WTC11 (cell line): ENCODE measurements at places on chromosomes 2 and 18. TPM values are rescaled to one million over a fixed set of nuclear protein-coding genes. Genes with fewer than 3 reads are reported as not detected.

DNA sequence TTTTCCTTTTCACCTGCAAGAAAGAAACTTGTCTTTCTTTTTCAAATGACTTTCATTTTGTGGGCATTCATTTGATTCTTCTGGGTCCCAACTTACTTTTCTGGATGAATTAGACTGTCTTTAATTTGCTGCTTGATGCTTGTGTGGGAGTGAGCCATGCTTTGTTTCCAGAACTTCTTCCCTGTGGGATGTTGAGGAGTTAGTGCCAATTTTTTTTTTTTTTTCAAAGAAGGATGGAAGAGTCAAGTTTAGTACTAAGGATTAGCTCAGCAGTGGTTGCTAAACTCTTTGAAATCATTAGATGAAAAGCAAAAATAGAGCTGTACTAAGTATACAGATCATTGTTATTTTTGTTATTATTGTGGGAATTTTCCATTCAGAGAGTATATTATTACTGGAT is 17.2 kb upstream of the KCTD1 start:
- DNase-seq = no peak
- H3K27ac ChIP-seq = no peak overlapping the region
- H3K4me1 ChIP-seq = peaks cover 34% of the 10 kb centered on the region
- H3K36me3 ChIP-seq = peaks cover 4% of the 10 kb centered on the region

Gene FIGN
- total RNA-seq = 19.4 to 23.8 TPM (median 23.1 TPM) in 3 replicates

- DNase-seq = peak; percentile 61
- peaks cover 18% of the 10 kb centered on the region for H3K36me3 ChIP-seq
- H3K27me3 ChIP-seq = no peaks in the 10 kb centered on the region
Measured at GRCh38 chr2:148926291-148926961, 51.4 kb downstream of the KIF5C start.

- H3K4me3 ChIP-seq = no peak overlapping the region
- no peak for DNase-seq
- no peak overlapping the region for H3K27ac ChIP-seq
- H3K36me3 ChIP-seq = no peaks in the 10 kb centered on the region
- H3K4me1 ChIP-seq = no peaks in the 10 kb centered on the region
Measured at GRCh38 chr2:190809139-190809764, 71.4 kb upstream of the GLS start.

Gene SPATA3
- not detected in 3 replicates for total RNA-seq

DNA sequence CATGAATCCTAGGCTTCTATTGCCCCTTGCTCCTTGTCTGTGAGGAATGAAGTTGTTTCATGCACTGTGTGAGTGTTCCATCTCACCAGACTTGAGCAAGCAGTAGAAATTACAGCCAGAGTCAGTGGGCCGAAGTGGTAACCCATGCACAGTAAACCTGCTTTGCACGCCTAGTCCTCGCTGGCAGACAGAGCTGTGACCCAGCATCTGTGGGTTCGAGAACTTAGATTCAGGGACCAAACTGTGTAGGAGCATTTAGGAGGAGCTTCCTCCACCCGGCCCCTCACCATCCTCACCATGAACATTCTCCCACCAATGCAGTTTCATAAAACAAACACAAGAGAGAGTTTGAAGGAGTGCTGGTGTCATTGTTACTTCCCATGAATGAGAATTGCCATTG is 21.6 kb upstream of the TEX51 start:
- no peak overlapping the region for H3K27ac ChIP-seq
- H3K36me3 ChIP-seq = peaks cover 14% of the 10 kb centered on the region
- no peak overlapping the region for H3K4me3 ChIP-seq
- peaks cover 24% of the 10 kb centered on the region for H3K4me1 ChIP-seq

DNA sequence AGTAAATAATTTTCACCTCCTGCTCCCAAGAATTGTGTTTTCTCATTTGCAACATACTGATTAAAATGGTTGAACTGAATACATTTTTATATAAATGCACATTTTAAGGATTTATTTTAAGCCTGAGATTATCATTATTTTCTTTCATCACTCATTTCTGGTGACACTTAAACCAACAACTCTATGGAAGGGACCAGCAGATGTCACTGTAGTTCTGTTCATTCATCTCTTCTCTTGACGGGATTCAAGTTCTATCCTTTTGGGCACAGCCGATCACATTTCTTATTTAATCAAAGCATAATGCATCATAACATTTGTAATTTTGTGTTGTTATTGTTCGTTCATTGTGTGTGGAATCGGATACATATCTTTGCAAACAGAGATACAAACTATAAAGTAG is 417.9 kb downstream of the HRH4 start:
- H3K27me3 ChIP-seq = no peaks in the 10 kb centered on the region
- H3K27ac ChIP-seq = no peak overlapping the region
- DNase-seq = no peak
- peaks cover 5% of the 10 kb centered on the region for H3K4me1 ChIP-seq

GRCh38 chr2:144522897-144523595 is 3.1 kb upstream of the ZEB2 start:
- no peak overlapping the region for H3K27ac ChIP-seq
- DNase-seq = peak; percentile 56
- no peaks in the 10 kb centered on the region for H3K36me3 ChIP-seq

DNA sequence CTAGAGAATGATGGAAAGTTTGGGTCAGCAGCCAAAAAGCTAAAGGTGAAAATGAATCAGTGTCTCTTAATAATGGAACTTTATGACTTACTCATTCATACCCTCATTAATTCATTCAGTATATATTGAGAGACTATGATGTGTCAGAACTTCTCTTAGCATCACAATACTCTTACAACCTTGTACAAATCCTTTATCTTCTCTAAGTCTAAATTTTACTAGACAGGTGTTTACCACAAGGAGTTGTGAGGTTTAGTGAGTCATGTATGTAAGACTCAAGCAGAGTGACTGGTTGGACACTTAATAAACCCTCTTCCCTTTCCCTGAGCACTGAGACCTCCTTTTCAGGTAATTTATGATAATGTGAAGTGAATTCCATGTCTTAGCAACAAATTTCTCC is 129.6 kb downstream of the PPP1R1C start:
- no peak overlapping the region for H3K4me3 ChIP-seq
- no peak overlapping the region for H3K27ac ChIP-seq
- peaks cover 6% of the 10 kb centered on the region for H3K4me1 ChIP-seq
- no peak for DNase-seq
- no peaks in the 10 kb centered on the region for H3K27me3 ChIP-seq

- H3K4me1 ChIP-seq = no peaks in the 10 kb centered on the region
- no peak for DNase-seq
- no peak overlapping the region for H3K4me3 ChIP-seq
- peaks cover 21% of the 10 kb centered on the region for H3K36me3 ChIP-seq
- H3K27me3 ChIP-seq = no peaks in the 10 kb centered on the region; the same call in 1 of the 2 replicates
Measured at GRCh38 chr18:47448956-47449355, 197.5 kb upstream of the SKOR2 start.

DNA sequence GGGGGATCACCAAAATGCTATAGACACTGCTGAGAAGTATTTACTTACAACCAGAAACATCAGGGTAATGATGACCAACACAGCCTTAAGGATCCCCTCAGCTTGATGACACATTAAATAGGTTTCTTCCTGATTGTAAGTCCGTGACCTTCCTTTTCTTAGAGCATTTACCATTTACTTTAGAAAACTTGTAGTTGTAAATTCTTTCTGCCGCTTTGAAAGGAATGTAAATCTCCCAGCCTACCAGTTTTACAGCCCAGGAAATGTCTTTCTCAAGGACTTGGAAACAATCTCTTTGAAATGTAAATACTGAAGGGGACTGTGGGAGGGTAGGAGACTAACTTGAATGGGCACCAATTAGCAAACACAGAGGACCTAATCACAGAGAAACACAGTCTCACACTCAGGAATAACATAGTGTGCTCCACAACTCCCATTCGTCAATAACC is 278.6 kb downstream of the DSC3 start:
- H3K4me3 ChIP-seq = peak overlapping the region; percentile 49
- DNase-seq = no peak
- peaks cover 19% of the 10 kb centered on the region for H3K36me3 ChIP-seq
- peak overlapping the region; percentile 79 for H3K27ac ChIP-seq

Gene PROKR1
- total RNA-seq = 2.6 to 4.4 TPM (median 2.8 TPM) in 3 replicates

GRCh38 chr2:238987352-238987981 is 139.6 kb downstream of the TWIST2 start:
- no peaks in the 10 kb centered on the region; the same call in 1 of the 2 replicates for H3K27me3 ChIP-seq
- H3K36me3 ChIP-seq = peaks cover 2% of the 10 kb centered on the region; the same call in 1 of the 2 replicates
- H3K4me1 ChIP-seq = peaks cover 6% of the 10 kb centered on the region

DNA sequence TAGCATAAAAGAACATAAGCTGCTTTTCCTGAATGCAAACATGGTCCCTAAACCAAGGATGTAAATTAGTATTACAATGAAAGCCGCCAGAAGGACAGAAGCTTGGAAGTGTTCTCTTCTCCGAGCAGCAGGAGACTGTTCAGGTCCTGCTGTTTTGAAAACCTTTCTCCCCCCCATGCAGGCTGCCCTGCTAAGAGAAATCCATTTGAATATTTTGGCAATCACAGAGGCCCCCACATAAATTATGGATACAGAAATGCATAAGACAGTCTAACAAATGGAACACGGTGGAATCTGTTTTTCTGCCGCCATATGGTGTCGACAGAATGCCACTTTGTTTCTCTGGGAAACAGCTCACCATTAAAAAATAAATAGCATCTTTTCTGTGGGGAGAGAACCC is 600.4 kb upstream of the KLHL29 start:
- H3K4me1 ChIP-seq = peaks cover 46% of the 10 kb centered on the region
- H3K27ac ChIP-seq = 0 out of 2 replicates have a peak overlapping the region, but pooled peaks have one; percentile 16
- no peak overlapping the region for H3K4me3 ChIP-seq
- no peak for DNase-seq
- H3K27me3 ChIP-seq = no peaks in the 10 kb centered on the region

Gene COPS9
- total RNA-seq = 140 to 142 TPM (median 141 TPM) in 3 replicates

Gene CENPA
- total RNA-seq = 37.4 to 45.6 TPM (median 40.2 TPM) in 3 replicates

- H3K27ac ChIP-seq = peak overlapping the region; percentile 58; the same call in 1 of the 2 replicates
- no peak for DNase-seq
- peaks cover 37% of the 10 kb centered on the region for H3K4me1 ChIP-seq
- H3K36me3 ChIP-seq = no peaks in the 10 kb centered on the region
- no peaks in the 10 kb centered on the region for H3K27me3 ChIP-seq
- no peak overlapping the region for H3K4me3 ChIP-seq
Measured at GRCh38 chr2:29164091-29164846, 49.1 kb downstream of the CLIP4 start.

DNA sequence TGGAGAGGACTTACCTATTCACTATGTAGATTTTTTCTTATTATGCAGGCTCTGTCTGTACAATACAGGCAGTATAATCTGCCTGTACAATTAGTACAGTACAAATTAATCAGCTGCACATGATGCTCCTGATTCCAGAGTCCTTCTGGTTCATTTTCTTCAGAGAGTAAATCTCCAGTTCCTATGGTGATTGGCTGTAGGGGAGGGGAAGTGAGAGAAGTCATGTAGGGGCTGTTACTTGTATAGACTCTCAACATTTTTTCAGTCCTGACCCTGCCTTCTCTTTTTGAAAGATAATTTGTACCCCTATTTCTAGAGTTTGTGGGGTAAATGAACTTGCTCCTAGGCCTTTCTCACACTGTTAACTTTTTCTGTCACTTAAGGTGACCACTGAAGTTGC is 54.5 kb downstream of the PTPN4 start:
- H3K27me3 ChIP-seq = no peaks in the 10 kb centered on the region
- H3K4me1 ChIP-seq = peaks cover 13% of the 10 kb centered on the region
- DNase-seq = no peak
- H3K27ac ChIP-seq = no peak overlapping the region
- H3K4me3 ChIP-seq = no peak overlapping the region

- no peaks in the 10 kb centered on the region for H3K36me3 ChIP-seq
- H3K27ac ChIP-seq = no peak overlapping the region
- no peak for DNase-seq
- no peak overlapping the region for H3K4me3 ChIP-seq
- peaks cover 3% of the 10 kb centered on the region; the same call in 1 of the 2 replicates for H3K27me3 ChIP-seq
- H3K4me1 ChIP-seq = no peaks in the 10 kb centered on the region
Measured at GRCh38 chr18:22385718-22386117, 32.0 kb downstream of the CTAGE1 start.

DNA sequence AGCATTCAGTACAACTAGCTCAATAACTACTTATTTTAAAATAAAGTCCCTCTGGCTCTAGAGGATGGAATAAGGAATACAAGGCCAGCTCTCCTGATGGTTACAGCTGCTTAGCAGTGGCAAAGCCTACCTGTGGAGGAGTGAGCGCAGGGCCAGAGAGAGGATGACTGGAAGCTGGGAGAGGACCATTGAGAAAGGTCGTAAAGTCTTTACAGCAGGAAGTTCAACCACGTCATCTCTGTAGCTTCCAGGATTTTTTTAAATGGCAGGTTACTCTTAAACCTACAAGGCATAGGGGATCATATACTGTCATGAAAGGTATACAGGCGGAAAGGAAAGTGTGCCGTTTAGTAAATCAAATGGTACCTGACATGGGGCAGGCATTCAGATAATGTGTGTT is 26.3 kb downstream of the ANXA4 start:
- H3K36me3 ChIP-seq = no peaks in the 10 kb centered on the region
- H3K27ac ChIP-seq = no peak overlapping the region
- DNase-seq = no peak
- peaks cover 23% of the 10 kb centered on the region for H3K4me1 ChIP-seq
- no peaks in the 10 kb centered on the region for H3K27me3 ChIP-seq

GRCh38 chr18:70296289-70296688 is 7.4 kb downstream of the SOCS6 start:
- peak overlapping the region; percentile 86 for H3K27ac ChIP-seq
- H3K36me3 ChIP-seq = no peaks in the 10 kb centered on the region
- DNase-seq = no peak
- no peaks in the 10 kb centered on the region for H3K27me3 ChIP-seq
- peaks cover 51% of the 10 kb centered on the region for H3K4me1 ChIP-seq
- no peak overlapping the region for H3K4me3 ChIP-seq

GRCh38 chr2:200077210-200077650 is 121.8 kb downstream of the MAIP1 start:
- H3K4me3 ChIP-seq = no peak overlapping the region
- DNase-seq = no peak
- peaks cover 17% of the 10 kb centered on the region for H3K4me1 ChIP-seq
- H3K36me3 ChIP-seq = no peaks in the 10 kb centered on the region
- no peak overlapping the region for H3K27ac ChIP-seq
- H3K27me3 ChIP-seq = no peaks in the 10 kb centered on the region

DNA sequence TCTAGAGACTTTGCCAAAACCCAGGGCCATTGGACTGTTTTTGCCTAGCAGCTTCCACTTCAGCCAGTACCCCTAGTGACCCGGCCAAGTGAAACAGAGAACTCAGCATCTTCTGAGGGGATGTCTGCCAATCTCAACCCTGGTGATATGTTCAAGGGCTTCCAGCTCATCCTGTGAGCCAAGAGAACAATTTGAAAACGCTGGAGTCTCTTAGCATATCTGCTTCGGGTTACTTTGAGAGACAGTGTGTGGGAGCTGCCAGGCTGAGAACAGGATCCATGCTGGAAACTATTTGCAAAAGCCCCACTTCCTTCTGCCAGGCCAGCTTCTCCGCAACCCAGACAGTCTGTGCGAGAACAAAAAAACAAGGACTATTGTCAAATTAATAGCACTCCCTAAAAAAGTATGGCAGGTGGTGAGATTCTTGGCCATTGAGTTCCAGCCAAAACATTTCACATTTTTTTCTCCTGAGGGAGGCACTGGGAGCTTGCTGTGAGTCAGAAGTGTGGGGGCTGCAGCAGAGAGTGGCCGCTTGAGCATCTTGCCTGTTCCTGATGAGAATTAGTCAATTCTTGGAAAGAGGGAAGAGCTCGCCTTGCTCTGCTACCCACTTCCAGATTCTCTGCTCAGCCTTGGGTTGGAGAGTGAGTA is 395.6 kb upstream of the TRIB2 start:
- no peak for DNase-seq
- H3K27ac ChIP-seq = no peak overlapping the region
- 0 out of 2 replicates have a peak, but pooled peaks cover 2% of the 10 kb centered on the region for H3K36me3 ChIP-seq
- no peaks in the 10 kb centered on the region for H3K27me3 ChIP-seq
- H3K4me3 ChIP-seq = no peak overlapping the region
- H3K4me1 ChIP-seq = peaks cover 29% of the 10 kb centered on the region

Gene CNGA3
- not detected in 3 replicates for total RNA-seq
